CD4-positive, alpha-beta T cell treated with Interleukin-6 for 4 hours (primary cell): ENCODE measurements at places on chromosomes 6 and 20.

DNA sequence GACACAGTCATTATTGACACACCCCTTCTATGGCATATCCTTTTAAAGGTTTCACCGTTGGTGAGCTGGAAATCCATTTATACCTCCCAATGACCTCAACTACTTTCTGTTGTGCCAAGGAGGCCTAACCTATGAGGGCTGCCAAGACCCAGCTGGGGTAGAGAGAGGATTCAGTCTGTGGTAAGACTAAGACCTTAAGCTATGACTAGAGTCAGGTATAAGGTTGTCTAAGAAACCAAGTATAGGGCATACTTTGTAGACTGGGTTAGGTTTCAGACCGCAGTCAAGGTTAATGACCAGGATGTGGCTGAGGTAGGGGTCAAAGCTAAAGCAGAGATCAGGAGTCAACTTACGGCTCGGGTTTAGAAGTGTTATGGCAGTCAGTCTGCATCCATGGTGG is 641.2 kb upstream of the CHD6 start:
- no peak for DNase-seq

DNA sequence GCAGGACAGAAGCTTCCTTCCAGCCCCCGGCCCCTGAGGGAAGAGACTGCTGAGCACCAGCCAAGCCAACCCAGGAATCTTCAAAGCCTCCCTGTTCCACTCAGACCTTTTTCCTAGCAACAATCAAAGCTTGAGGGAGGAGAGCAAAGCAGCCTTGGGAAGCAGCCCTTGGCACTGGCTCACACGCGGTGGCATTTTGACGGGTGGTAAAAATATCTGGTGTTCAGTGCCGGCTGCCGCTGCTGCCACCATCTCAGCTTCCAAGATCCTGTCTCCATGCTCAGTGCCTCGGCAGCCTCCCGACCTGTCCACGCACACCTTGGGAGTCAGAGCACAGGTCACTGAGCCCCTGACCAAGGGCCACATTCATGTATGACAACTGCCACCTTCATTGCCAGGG is 170.1 kb downstream of the LRFN2 start:
- DNase-seq = no peak

DNA sequence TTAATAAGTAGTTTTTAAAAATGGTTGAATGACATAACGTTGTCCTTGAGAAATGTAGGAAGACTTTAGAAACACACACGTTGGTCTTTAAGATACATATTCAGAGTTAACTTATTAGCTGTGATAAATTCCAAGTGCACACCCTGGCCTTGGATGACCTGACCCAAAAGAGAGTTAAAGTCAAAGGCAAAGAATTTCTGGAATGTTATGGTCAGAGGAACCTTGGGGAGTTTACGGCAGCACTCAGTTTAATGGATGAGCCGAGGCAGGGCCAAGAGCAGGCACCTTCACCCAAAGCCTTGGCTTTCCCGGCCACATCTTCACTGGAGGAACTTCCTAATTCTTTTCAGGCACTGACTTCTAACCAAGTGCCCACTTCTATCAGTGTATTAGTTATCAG is 200.5 kb downstream of the SMOC2 start:
- DNase-seq = no peak

- no peak for DNase-seq
These were observed 92.6 kb upstream of the CLVS2 start for GRCh38 chr6:122903266-122903915.

DNA sequence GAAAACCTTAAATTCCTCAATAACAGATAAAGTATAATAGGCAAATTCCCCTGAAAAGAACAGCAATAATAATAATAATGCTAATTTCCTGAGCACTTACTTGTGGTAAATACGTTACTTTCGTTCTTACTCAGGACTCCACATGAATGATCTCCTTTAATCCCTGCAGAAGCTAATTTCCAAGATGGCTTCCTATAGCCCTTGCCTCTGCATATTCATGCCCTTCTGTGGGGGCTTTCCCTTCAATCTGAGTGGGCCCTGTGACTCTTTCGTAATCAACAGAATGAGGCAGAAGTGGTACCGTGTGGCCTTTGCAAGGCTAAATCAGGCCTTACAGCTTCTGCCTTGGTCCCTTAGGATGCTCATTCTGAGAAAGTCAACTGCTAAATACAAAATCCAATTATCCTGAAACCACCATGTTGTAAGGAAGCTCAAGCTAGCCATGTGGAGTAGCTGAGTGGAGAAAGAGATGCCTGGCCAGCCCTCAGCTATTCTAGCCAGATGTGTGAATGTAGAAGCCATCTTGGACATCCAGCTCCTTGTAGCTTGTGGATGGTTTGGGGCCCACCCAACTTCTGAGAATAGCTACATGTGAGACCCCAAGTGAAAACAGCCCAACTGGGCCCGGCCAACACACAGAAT is 50.5 kb downstream of the MCUR1 start:
- no peak for DNase-seq

DNA sequence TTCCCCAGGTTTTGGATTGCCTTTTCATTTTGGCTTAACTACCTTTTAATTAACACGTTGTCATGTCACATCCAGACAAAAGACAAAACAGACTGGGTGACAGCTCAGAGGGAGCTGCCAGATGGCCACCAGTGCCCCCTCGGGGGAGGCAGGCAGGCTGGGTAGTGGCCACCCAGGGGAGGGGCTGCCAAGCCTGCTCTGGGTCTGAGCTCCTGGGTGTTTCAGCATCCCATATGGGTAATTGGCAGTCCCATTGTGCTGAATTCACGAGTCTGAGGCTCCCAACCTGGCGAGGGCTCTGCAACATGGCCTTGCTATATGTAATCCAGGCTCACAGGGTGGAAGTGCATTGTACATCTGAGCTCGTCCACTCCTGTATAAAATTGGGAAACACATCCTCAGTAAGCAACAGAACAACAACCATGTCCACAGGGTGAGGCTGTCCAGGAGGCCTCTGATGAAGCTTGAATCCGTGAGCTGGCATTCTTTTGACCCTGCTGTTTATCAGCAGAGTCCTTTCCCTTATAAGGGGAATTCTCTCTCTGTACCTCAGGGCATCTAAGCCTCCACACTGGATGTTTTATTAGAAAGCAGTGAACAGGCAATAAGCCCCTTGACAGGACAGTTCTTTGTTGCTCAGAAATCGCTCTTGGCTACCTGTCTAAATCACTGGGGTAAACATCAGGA is 111.7 kb upstream of the SLC22A23 start:
- no peak for DNase-seq

DNA sequence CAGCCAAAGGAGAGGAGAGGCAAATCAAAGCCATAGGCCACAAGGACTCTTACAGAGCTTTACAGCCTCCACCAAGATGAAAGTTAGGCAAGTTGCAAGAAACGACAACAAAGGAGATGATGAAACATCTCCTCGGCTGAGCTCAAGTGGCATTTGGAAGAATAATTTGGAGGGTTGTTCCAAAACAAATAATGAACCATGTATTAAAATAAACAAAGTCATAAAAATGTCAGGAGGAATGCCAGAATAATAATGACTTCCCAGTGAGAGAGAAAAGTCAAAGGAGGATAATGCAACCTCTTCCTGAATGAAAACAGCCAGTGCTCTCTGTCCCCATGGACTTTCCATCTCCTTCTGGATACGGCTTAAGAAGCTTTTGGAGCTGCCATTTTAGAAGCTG is 371.4 kb upstream of the ID4 start:
- no peak for DNase-seq
